ENCODE measurements at places on chromosomes 1 and 21.

GRCh38 chr1:204286831-204287421, 72.8 kb downstream of the PLEKHA6 start:
- DNase-seq: peak; percentile 57

GRCh38 chr21:46156678-46157077, 1.3 kb upstream of the FTCD start:
- no peak for DNase-seq

DNA sequence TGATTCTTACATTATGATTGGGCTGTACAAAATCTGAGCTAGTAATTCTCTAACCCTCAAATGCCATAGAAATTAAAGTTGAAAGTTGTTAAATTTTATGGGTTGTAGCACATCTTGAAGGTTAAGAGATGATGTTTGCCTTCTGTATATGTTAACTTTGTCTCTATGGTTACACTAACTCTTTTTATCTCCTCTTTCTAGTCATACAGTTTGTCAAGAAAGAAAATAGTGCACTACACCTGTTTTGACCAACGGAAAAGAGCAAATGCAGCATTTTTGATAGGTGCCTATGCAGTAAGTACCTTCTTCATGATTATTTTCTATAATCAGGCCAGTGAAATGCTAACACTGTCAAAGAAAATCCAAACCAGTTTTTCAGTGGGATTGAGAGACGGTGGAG, 38.2 kb downstream of the CDC14A start:
- peak; percentile 63 for DNase-seq

DNA sequence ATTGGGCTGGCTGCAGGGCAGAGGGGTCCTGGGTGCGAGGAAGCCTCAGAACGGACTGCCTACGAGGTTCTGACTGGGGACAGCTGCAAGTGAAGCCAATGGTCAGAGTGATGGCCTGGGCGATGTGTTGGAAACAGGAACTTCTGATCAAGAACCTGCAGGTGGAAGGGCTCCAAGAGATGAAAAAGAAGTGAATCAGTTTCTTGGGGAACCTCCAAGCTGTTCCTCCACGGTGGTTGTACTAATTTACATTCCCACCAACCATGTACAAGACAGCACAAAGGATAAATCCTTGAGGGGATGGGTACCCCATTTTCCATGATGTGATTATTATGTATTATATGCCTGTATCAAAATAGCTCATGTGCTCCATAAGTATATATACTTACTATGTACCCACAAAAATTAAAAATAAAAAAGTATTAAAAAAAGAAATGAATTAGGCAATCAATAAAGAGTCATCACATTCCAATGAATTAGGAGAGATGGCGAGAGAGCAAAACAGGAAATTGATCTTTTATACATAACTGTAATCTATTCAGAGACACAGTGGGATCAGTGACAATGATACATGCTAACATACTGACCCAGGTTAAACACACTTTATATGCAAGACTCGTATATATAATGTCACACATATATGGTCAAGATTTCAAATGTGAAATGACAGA, 58.1 kb downstream of the PTPN14 start:
- DNase-seq: no peak

DNA sequence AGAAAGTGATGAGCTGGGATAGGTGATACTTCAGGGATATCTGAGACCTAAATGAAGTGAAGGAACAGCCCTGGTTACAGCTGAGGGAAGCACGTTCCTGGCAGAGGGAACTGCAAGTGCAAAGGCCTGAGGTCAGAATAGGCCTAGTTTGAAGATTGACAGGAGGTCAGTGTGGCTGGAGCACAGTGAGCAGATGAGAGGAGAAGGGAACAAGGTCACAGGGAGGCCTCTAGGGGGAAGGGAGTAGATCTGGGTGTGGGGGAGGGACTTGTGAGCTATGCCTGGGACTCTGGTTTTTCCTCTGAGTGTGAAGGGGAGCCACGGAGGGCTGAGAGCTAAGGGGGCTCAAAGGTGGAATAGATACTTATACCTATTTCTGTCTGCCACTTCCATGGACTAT, 736.4 kb downstream of the MATN1 start:
- DNase-seq: no peak

- DNase-seq: no peak
These were observed 42.7 kb downstream of the TBX15 start for GRCh38 chr1:118945489-118945888.

DNA sequence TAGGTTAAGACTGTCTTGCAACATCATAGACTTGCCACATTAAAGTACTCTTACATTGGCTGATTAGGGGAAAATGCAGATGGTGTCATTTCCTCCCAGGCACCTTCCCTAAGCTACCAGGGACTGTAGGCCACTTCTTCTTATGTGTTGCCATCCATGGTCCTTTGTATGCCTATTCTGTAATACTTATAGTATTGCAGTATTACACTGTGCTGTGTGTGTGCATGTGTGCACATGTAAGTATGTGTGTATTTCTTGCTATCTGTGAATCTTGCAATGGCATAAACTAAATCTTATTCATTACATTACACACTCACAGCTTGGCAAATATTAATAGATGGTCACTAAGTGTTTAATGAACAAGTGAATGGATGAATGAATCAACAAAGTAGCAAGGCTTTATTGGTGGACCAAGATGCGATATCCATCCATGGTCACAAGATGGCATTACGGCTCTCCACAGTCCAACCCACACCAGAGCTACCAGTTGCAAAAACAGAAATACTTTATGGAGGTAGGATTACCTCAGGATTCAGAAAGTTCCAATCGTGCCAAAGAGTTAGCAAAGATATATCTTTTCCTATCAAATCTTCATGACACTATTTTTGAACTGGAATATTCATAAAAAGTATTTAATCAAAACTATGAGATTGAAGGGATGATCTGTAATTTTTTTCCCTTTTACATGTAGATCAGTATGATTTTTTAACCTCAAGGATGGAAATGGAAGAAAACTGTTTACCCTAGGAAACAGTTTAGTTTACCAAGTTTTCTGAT, 160.2 kb downstream of the DENND1B start:
- DNase-seq: peak; percentile 28

DNA sequence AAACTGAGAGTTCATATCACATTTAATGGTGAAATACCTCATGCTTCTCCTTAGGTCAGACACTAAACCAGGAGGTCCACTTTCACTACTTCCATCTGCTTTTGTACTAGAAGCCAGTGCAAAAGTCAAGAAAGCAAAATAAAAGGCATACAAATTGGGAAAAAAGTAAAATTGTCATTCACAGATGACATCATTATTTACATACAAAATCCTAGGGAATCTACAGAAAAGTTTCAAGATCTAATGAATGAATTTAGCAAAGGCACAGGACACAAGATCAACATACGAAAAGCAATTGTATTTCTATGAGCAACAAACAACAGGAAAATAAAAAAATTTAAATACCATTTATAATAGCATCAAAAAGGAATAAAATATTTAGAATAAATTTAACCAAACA, 41.5 kb downstream of the LYST start:
- DNase-seq: no peak

DNA sequence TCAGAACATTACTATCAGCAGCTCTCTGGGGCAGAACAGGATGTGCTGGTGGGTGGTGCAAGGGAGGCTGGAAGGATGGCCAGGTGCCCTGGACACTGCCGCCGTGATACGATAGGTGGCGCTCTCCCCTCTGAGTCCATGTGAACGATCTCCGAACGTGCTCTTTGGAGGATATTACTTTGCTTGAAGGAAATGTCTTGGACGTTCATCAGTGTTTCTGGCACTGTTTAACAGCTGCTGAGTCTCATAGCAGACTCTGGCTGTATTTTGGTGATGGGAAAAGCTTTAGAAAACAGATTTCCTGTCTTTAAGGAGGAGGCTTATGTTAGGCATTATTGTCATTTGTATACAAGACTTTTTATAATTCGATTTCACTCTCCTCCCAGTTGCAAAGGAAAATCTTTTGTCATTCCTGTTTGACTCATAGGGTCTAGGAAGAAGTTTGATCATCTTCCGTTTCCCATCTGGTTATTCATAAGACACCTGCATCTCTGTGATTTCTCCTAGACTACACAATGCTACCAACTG, 386.2 kb upstream of the ADGRL2 start:
- no peak for DNase-seq

GRCh38 chr1:44545961-44546360, 128.3 kb downstream of the TMEM53 start:
- DNase-seq: no peak

- DNase-seq: no peak
These were observed 54.7 kb upstream of the WNT4 start for GRCh38 chr1:22197644-22198043.

DNA sequence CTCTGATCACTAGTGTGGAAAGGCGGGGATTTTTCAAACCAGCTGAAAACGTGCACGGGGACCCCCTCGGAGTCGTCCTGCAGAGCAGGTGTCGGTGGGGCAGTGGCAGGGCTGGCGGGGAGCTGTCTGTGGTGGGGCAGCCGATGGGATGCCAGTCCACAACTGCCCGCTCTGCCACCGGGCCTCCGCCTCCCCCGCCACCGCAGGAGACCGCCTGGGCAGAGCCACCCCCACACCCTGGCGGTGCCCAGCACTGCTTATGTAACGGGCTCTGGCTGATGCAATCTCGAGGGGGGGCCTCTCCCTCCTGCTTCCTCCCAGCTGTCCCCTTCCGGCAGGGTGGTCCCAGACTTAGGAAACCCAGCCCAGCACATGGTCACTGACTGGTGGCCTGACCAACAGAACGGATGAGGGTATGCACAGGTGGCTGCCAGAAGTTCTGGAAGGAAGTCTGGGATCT, 9.3 kb downstream of the CHD5 start:
- no peak for DNase-seq

GRCh38 chr1:220786337-220787068, at the start of gene MTARC1:
MTARC1 (plus strand) TSS chr1:220786913; CDS start chr1:220786945, 32 bp downstream.
- no peak for DNase-seq

DNA sequence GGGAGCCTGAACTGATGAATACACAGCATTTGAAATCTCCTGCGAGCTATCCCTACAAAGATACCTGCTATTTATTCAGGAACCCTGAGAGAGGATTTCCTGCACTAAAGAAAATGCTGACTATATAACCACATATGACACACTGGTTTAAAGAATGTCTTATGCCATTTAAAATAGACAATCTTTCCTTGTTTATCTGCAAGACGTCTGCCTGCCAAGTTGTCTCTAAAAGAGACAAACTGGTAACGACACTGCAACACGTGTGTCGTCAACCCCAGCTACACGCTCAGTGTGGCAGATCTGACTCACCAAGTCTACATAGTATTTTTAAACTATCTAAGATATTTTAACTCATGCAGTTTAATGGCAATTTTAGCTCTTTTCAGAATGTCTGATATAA, 42.7 kb downstream of the APP start:
- no peak for DNase-seq

DNA sequence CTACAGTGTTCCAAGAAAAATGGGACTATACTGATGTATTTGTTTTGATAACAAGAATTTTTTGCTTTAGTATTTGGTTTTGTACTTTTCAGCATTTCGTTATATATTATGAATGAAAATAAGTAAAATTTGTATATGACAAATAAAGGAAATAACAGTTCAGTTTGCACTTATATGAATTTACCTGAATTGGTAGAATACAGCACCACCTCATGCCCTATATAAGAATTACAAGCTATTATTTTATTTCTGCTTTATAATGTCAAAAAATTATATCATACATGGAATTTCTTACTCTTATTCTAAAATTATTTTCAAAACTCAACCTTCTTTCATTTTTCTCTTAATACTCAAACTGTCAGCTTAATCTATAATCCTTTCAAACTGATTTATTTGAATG, 14.6 kb downstream of the EFCAB7 start:
- DNase-seq: peak; percentile 27

DNA sequence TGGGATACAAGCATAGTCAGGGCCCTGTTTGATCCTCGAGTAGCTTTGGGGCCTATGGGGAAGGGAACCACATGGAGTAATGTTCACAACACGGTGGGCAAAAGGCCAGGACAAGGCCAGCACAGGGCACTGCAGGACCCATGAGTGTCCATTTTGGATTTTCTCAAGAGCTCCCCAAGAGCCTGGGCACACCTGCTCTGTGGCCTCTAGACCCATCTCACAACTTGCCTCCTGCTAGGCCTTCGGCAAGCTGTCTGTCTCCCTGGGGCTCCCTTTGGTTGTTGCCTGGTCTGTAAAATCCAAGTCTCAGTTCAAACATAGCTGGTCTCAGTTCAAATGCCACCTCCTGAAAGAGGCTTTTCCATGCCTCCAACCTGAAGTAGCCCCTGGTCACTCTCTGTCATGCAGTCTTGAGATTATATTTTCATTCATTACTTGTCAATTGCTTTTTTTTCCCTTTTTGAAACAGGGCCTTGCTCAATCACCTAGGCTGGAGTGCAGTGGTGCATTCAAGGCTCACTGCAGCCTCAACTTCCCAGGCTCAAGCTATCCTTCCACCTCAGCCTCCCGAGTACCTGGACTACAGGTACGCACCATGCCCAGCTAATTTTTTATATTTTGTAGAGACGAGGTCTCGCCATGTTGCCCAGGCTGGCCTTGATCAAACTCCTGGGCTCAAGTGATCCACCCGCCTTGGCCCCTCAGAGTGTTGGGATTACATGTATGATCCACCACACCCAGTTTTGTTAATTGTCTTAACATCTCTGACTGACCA, 107.4 kb downstream of the MATN1 start:
- DNase-seq: no peak

- DNase-seq: peak; percentile 44
These were observed 65.5 kb upstream of the CR1L start for GRCh38 chr1:207579436-207579799.

GRCh38 chr1:26922431-26922729, 837 bp downstream of the NUDC start:
- peak; percentile 4 for DNase-seq

- DNase-seq: no peak
These were observed 22.3 kb upstream of the AGO1 start for GRCh38 chr1:35860696-35861095.

GRCh38 chr21:34908419-34909055, 140.6 kb downstream of the RUNX1 start:
- DNase-seq: peak; percentile 35

GRCh38 chr1:228404107-228404720, 2.4 kb downstream of the TRIM11 start:
- no peak for DNase-seq

DNA sequence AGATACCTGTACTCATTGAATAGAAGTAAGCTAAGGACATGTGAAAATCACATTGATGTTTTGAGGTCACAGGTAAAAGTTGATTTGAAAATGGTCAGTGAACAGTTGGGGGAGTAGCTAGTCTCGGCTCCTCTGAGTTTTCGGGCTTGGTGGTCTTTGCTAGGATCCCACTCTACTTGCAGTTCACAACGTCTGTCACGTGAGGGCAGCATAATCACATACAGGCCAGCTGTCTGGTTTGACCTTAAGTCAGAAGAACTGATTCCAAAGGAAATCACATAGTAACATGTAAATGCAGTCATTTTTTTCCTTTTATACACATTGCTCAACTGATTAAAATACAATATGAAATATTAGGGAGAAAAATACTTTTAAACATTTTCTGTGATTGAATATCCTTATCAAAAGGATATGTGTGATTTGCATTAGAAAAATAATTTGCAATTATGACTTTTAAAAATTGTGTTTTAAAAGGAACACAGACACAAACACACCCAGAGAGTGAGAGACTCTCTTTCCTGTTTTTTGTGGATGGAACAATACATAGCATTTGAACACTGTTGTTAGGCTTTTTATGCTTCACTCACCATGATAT, 21.8 kb upstream of the PDC start:
- peak; percentile 35 for DNase-seq

Measured in CD4-positive, alpha-beta T cell treated with Interleukin-4 for 1 hour (primary cell).